ENCODE measurements at places on chromosomes 5 and 9. TPM values are rescaled to one million over a fixed set of nuclear protein-coding genes. Genes with fewer than 3 reads are reported as not detected.

FOXD4L3 gene
- total RNA-seq = not detected

TAF11L5 gene
- not detected for total RNA-seq

ACER2 gene
- total RNA-seq = 57.7 TPM

SLC34A3 gene
- total RNA-seq = not detected

ANKRD18B gene
- 7.1 TPM for total RNA-seq

LCN9 gene
- total RNA-seq = not detected

TARS1 gene
- total RNA-seq = 115 TPM

C9orf50 gene
- not detected for total RNA-seq

SOHLH1 gene
- not detected for total RNA-seq

Measured in urinary bladder (tissue), 4 donors.